GM23338 (cell line): ENCODE measurements at places on chromosomes 5 and 9. TPM values are rescaled to one million over a fixed set of nuclear protein-coding genes. Genes with fewer than 3 reads are reported as not detected.
A peak's percentile ranks its signal among the peaks of the same experiment; 100 is the strongest.

DNA sequence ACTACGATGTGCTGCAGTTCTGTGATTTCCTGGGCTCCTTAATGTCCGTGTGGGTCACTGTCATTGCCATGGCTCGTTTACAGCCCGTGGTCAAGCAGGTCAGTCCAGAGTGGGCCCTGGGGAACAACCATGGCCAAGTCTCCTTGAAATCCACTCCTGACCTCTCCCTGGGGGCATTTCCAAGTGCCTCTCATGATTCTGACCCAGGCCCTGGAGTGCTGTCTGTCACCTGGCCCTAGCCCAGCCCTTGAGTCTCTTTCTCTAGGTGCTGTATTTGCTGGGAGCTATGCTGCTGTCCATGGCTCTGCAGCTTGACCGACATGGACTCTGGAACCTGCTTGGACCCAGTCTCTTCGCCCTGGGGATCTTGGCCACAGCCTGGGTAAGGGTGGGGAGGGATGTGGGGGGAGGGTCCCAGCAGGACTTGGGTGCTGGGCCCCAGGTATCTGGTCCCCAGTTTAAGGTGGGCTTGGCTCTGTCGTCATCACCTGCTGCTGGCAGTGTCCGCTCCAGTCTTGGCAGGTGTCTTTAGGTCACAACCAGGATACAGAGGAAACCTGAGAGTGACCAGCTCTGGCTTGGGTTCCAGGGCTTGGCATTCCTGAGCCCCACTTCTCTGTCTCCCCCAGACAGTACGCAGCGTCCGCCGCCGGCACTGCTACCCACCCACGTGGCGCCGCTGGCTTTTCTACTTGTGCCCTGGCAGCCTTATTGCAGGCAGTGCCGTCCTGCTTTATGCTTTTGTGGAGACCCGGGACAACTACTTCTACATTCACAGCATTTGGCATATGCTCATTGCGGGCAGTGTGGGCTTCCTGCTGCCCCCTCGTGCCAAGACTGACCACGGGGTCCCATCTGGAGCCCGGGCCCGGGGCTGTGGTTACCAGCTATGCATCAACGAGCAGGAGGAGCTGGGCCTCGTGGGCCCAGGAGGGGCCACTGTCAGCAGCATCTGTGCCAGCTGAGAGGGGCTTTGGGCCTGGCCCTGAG lies 17.0 kb downstream of the OR13J1 start:
- no peak for DNase-seq
- no peak overlapping the region for H3K27ac ChIP-seq
- H3K36me3 ChIP-seq: no peaks in the 10 kb centered on the region
- no peaks in the 10 kb centered on the region for H3K4me1 ChIP-seq

GRCh38 chr9:118522093-118523028 lies 818.2 kb downstream of the TLR4 start:
- H3K4me1 ChIP-seq: no peaks in the 10 kb centered on the region

GRCh38 chr5:177603631-177604030 lies 3.7 kb downstream of the B4GALT7 start:
- peaks cover 14% of the 10 kb centered on the region for H3K4me1 ChIP-seq
- H3K27ac ChIP-seq: no peak overlapping the region
- H3K36me3 ChIP-seq: no peaks in the 10 kb centered on the region
- no peak overlapping the region for H3K4me3 ChIP-seq
- peaks cover 7% of the 10 kb centered on the region; the same call in 1 of the 2 replicates for H3K27me3 ChIP-seq

GRCh38 chr5:157265714-157266285 lies at the start of gene CYFIP2:
CYFIP2 (plus strand) TSS chr5:157266123; CDS start chr5:157285362, 19,239 bp downstream.
- H3K4me1 ChIP-seq: peaks cover 33% of the 10 kb centered on the region
- H3K27me3 ChIP-seq: no peaks in the 10 kb centered on the region
- no peaks in the 10 kb centered on the region; the same call in 1 of the 2 replicates for H3K36me3 ChIP-seq
- H3K27ac ChIP-seq: peak within 1 kb of the TSS; percentile 50; the same call in 1 of the 2 replicates

Gene SLCO6A1
- total RNA-seq: 3.1 TPM in 1 of 2 replicates, not detected in the other

GRCh38 chr5:160363211-160363610 lies 7.2 kb downstream of the C1QTNF2 start:
- no peaks in the 10 kb centered on the region for H3K27me3 ChIP-seq
- H3K4me1 ChIP-seq: peaks cover 9% of the 10 kb centered on the region; the same call in 1 of the 2 replicates
- no peak for DNase-seq
- no peaks in the 10 kb centered on the region for H3K36me3 ChIP-seq
- no peak overlapping the region for H3K27ac ChIP-seq

GRCh38 chr5:55899344-55899743 lies 48.2 kb downstream of the IL31RA start:
- no peak overlapping the region for H3K4me3 ChIP-seq
- H3K36me3 ChIP-seq: no peaks in the 10 kb centered on the region
- no peak overlapping the region for H3K27ac ChIP-seq
- no peaks in the 10 kb centered on the region for H3K4me1 ChIP-seq
- no peaks in the 10 kb centered on the region for H3K27me3 ChIP-seq

Gene RFX3
- total RNA-seq: 16.2 and 22.1 TPM in 2 replicates

- H3K4me3 ChIP-seq: no peak overlapping the region
- H3K4me1 ChIP-seq: peaks cover 26% of the 10 kb centered on the region
- H3K27ac ChIP-seq: peak overlapping the region; percentile 51
- H3K36me3 ChIP-seq: peaks cover 66% of the 10 kb centered on the region
- peak; percentile 20 for DNase-seq
Observed at GRCh38 chr9:87643778-87644570, 81.9 kb upstream of the CTSL start.
